ENCODE measurements at places on chromosomes 13 and 19. TPM values are rescaled to one million over a fixed set of nuclear protein-coding genes. Genes with fewer than 3 reads are reported as not detected.

The ELSPBP1 gene
- not detected for total RNA-seq

The B3GNT8 gene
- 1.4 TPM for total RNA-seq

The BCL3 gene
- total RNA-seq: 22.6 TPM

The RNF113B gene
- not detected for total RNA-seq

The ZNF799 gene
- total RNA-seq: 3.6 TPM

The TRPC4 gene
- total RNA-seq: 1.3 TPM

The RUBCNL gene
- total RNA-seq: 1.6 TPM

The KCNN4 gene
- 1.4 TPM for total RNA-seq

The C5AR1 gene
- total RNA-seq: 15.6 TPM

The MAP3K10 gene
- 19.9 TPM for total RNA-seq

The ELAVL3 gene
- 0.24 TPM for total RNA-seq

The ZNF566 gene
- 10.8 TPM for total RNA-seq

The ZNF878 gene
- 0.29 TPM for total RNA-seq

The SKA3 gene
- 1.1 TPM for total RNA-seq

The ZNF506 gene
- total RNA-seq: 12.8 TPM

The CRX gene
- not detected for total RNA-seq

The CERS1 gene
- 2.1 TPM for total RNA-seq

The MIR17HG gene
- total RNA-seq: 1.7 TPM

The ALOX5AP gene
- total RNA-seq: 26.9 TPM

The MISP gene
- total RNA-seq: 0.18 TPM

The ZNF99 gene
- 0.15 TPM for total RNA-seq

The KIRREL2 gene
- total RNA-seq: 0.06 TPM

The NXNL1 gene
- 0.56 TPM for total RNA-seq

The VMAC gene
- 1.9 TPM for total RNA-seq

The GNA15 gene
- 4.3 TPM for total RNA-seq

The TEAD2 gene
- 45.0 TPM for total RNA-seq

The GDF15 gene
- total RNA-seq: 1.5 TPM

The N4BP2L1 gene
- 4.7 TPM for total RNA-seq

The ZNF888 gene
- total RNA-seq: 1.7 TPM

The SLC46A3 gene
- total RNA-seq: 15.0 TPM

The MYO1F gene
- 19.5 TPM for total RNA-seq

The SHISA7 gene
- total RNA-seq: not detected

The ZSCAN5B gene
- not detected for total RNA-seq

The IZUMO2 gene
- total RNA-seq: not detected

The NLRP9 gene
- not detected for total RNA-seq

The ZFR2 gene
- total RNA-seq: 0.29 TPM

The ODAD3 gene
- 0.56 TPM for total RNA-seq

The ZNF45 gene
- total RNA-seq: 8.4 TPM

The CRTC1 gene
- 10.5 TPM for total RNA-seq

The FAM187B gene
- total RNA-seq: not detected

The SIGLEC7 gene
- total RNA-seq: 2.2 TPM

The RXFP2 gene
- total RNA-seq: not detected

The OSCAR gene
- 1.4 TPM for total RNA-seq

Data from left cardiac atrium (tissue), 4 donors.